Right ventricle myocardium superior (tissue), 1 donor: ENCODE measurements at places on chromosomes 3 and 15. TPM values are rescaled to one million over a fixed set of nuclear protein-coding genes. Genes with fewer than 3 reads are reported as not detected.

DNA sequence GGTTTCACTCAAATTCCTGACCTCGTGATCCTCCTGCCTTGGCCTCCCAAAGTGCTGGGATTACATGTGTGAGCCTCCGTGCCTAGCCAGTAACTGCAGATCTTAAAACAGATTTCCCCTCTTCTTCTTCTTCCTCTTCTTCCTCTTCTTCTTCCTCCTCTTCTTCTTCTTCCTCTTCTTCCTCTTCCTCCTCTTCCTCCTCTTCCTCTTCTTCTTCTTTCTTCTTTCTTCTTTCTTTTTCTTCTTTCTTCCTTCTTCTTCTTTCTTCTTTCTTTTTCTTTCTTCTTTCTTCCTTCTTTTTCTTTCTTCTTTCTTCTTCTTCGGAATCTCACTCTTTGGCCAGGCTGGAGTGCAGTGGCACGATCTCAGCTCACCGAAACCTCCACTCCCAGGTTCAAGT lies 7.8 kb downstream of the USP3 start:
- no peak for DNase-seq

- DNase-seq: no peak
Observed at GRCh38 chr3:124463234-124463633, 267.0 kb upstream of the UMPS start.

DNA sequence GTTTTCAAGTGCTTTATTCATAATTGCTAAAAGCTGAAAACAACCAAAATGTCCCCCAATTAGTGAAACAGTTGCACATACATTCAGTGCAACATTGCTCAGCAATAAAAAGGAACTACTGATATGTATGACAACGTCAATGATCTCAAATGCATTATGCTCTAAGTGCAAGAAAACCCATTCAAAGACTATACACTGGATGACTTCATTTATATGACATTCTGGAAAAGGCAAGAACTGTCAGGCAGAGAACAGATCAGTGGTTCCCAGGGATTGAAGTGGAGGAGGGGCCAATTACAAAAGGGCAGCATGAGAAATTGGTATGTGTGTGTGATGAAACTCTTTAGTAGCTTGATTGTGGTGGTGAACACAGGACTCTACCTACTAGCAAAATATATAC lies 585.6 kb downstream of the TBL1XR1 start:
- DNase-seq: no peak

DNA sequence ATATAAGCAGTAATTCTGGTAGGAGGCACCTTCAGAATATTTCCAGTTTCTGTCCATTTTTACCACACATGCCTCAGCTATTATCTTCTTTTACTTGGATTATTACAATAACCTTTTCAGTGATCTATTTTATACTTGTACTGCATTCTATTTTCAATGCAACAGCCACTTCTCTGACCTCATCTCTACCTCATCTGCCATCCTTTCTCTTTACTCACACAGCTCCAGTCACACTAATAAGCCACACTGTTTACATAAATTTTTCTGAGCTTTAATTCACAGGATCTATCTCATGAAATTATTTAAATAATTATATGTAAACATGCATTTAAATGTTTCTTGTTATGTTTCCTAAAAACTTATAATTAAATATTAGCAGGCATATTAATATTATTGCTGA lies 47.3 kb upstream of the BCHE start:
- no peak for DNase-seq

DNA sequence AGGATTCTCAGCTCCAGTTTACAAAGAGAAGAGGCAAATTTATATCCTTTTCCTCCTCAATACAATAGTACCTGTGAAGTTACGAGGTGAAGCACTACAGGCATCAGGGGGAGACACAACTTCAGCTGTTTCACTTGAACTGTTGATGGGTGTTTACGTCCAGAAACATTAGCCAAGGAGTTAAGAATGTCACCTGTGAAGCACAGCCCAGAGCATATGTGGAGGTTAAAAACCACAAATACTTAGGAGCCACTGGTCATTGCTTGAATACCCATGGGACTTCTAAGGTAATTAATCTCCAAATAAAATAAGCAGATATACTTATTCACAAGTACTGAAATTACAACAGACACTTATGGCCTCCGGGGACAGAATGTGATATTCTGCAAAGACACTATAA lies 246.5 kb downstream of the ULK4 start:
- DNase-seq: no peak

GABRA5 gene
- total RNA-seq: not detected

CLPX gene
- 51.5 TPM for total RNA-seq

CCDC9B gene
- total RNA-seq: 155 TPM
